ENCODE measurements at places on chromosomes 6 and 20.

- DNase-seq = no peak
Measured at GRCh38 chr20:19626896-19627295, 131.2 kb upstream of the RIN2 start.

DNA sequence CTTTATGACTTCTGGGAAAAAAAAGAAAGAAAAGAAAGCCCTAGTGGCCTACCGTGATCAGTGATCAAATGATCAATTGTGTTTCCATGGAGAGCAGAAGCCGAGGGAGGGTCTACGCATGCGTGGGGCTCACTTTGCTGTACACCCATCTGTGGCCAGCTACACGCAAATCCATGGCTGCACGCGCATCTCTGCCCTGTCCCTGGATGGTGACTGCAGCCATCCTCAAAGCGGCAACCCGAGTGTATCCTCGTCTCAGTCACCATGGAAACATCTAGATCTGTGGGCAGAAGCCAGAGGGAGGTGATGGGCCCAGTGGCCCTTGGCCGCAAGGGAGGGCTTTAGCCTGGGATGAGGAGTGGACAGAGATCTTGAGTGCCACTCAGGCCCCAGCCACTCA is 785 bp upstream of the ULBP3 start:
- DNase-seq = no peak

GRCh38 chr6:7813704-7814103 is 87.8 kb downstream of the BMP6 start:
- DNase-seq = no peak

DNA sequence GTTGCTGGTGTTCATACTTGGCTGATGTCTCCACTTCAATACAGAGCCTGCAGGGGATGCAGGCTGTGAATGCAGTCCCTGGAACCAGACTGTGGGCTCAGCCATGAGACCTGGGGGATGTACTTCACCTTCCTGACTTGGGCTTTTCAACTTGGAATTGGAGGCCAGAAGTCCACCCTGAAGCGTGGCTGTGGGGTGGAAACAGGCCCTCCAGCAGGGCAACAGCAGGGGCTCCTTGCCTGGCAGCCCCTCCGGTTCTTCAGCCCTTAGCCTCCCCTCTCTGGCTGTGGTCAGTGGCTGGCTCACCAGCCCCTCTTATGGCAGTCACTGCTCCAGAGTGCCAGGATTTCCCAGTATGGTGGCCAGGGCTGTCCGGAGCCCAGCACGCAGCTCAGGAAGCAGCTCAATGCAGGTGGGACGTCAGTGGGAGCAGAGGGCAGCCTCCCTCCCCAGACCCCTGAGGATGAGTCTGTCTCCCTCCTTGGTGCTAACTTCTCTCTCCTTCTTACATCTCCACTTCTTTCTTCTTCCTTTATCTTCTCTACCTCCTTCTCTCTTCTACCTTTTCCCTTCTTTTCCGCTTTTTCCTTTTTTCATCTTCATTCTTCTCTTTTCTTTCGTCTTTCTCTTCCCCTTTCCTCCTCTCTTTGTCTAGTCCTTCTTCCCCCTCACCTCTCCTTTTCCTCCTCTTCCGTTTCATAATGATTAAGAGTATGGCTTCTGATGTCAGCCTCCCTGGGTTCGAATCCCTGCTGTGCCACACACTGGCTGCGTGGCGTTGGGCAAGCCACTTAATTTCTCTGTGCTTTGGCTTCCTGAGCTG is 45.3 kb downstream of the SLC52A3 start:
- no peak for DNase-seq

DNA sequence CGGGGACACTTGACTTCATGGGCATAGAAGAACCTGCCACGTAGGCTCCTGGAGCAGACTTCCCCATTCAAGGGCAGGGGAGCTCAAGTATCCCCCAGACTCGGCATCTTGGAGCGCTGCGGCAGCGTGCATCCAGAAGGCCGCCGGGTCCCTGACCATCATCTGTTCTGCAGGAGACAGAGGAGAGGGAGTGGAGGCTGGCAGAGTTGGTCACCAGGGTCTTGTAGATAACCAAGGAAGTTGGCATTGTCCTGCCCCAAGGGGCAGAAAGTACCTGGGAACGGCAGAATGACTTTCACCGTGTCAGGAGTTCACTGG is 82.8 kb downstream of the TCP11 start:
- no peak for DNase-seq

- DNase-seq = no peak
Measured at GRCh38 chr6:46583721-46584120, 68.9 kb downstream of the CYP39A1 start.

DNA sequence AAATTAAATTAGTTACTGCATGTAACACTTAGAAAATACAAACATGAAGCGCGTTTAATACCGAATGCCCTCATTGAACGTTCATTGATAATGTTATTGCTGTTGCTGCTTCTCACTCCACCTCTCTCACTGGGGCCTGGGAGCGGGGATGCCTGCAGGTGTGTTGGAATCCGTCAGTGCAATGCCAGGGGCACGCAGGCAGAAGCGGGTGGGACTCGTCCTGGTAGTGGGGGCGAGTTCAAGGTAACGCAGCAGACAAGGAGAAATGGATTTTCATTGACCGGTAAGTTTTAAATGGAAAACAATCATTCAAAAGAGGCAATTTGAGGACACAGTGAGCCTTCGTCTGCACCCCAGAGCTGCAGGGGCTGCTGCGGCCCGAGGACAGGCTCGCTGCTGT is 71.2 kb upstream of the AFDN start:
- DNase-seq = no peak

All from activated CD8-positive, alpha-beta memory T cell treated with anti-CD3 and anti-CD28 coated beads, Interleukin-2, amount 50 U/mL, for 48 hours (primary cell).